ENCODE measurements at places on chromosomes 3 and 15. TPM values are rescaled to one million over a fixed set of nuclear protein-coding genes. Genes with fewer than 3 reads are reported as not detected.
A peak's percentile ranks its signal among the peaks of the same experiment; 100 is the strongest.

DNA sequence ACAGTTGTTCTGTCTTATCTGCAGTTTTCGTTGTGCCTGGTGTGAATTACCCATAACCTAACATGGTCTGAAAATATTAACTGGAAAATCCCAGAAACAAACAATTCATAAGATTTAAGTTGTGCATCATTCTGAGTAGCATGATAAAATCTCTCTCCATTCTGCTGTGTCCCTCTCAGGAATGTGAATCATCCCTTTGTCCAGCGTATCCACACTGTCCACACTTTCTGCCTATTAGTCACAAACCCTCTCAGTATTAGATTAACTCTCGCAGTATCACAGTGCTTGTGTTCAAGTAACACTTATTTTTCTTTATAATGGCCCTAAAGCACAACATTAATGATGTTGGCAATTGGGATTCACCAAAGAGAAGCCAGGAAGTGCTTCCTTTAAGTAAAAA, 203.2 kb downstream of the CGGBP1 start:
- DNase-seq, result no peak

GRCh38 chr15:40270246-40270995, 12.4 kb downstream of the ANKRD63 start:
- DNase-seq, result no peak

GRCh38 chr3:71316066-71316777, 267.3 kb downstream of the FOXP1 start:
- DNase-seq, result no peak

DNA sequence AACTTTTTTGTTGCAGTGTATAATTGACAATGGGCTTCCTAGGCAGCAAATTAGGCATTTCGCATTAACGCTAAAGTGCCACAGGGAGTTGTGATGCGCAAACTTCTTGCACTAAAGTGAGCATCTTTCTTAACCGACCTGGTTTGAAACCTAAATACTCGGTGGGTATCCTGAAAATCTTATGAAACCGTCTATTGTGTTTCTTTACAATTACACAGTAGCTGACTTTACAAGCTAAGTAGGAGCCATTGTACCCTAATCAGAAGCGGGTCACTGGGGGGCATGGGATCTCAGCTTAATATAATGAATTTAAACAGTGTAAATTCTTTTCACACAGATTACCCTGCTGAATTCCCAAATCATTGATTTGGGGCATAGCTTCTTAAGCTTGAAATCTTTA, 328.0 kb downstream of the KCNH8 start:
- no peak for DNase-seq

Gene CYP11A1
- 1.7 TPM for total RNA-seq

GRCh38 chr3:76063811-76064210, 278.5 kb upstream of the ZNF717 start:
- no peak for DNase-seq

- DNase-seq, result peak; percentile 17
Observed at GRCh38 chr3:14512942-14513327, 27.2 kb downstream of the GRIP2 start.

GRCh38 chr3:16897254-16897926, 12.6 kb downstream of the PLCL2 start:
- no peak for DNase-seq

- DNase-seq, result no peak
Observed at GRCh38 chr3:38110314-38111050, 26.4 kb downstream of the ACAA1 start.

- no peak for DNase-seq
Observed at GRCh38 chr3:145087038-145087437, 1073.9 kb downstream of the PLOD2 start.

Gene TRIM42
- not detected for total RNA-seq

- DNase-seq, result no peak
Observed at GRCh38 chr3:189779166-189779565, 148.0 kb downstream of the TP63 start.

- peak; percentile 4 for DNase-seq
Observed at GRCh38 chr3:13710251-13710650, 161.3 kb downstream of the FBLN2 start.

DNA sequence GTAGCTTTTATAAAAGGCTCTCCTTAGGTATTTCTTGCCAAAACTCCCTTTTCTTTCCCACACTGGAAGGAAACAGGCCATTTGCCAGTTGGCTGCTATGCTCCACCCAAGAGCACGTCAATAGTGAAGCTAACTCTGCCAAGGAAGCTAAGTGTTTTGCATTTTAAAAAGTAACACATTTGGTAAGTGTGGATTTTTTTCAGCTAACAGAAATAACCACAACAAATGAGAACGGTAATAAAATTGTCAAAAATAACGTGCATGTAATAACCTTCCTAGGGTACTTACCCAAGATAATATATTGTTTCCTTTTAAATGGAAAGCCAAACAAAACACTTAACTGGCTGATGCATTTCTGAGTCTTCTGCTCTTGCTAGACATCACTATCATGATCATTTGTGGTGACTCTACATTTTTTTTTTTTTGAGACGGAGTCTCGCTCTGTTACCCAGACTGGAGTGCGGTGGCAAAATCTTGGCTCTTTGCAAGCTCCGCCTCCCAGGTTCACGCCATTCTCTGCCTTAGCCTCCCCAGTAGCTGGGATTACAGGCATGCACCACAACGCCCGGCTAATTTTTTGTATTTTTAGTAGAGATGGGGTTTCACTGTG, 4.6 kb downstream of the DPP8 start:
- no peak for DNase-seq

Gene LARP6
- total RNA-seq, result 18.9 TPM

DNA sequence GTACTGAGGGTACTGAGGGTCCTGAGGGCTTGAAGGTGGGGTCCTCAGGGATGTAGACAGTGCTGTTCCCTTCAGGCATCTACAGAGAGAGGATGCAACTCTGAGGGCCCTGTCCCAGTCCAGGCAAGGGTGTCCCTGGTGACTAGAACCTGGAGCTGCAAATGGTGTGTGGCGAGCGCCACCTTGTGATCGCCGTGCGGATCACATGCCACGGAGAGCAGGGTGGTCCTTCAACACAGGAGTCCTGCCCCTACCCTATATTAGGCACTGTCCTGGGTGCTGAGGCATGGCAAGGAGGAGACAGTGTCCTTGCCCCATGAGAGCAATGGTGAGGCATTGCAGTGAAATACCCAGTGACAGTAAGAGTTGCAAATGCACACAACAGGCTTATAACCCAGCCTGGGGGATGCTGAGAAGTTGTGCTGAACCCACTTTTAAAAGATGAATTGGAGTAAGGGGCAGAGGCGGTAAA, 23.6 kb downstream of the RHCG start:
- DNase-seq, result peak; percentile 94

DNA sequence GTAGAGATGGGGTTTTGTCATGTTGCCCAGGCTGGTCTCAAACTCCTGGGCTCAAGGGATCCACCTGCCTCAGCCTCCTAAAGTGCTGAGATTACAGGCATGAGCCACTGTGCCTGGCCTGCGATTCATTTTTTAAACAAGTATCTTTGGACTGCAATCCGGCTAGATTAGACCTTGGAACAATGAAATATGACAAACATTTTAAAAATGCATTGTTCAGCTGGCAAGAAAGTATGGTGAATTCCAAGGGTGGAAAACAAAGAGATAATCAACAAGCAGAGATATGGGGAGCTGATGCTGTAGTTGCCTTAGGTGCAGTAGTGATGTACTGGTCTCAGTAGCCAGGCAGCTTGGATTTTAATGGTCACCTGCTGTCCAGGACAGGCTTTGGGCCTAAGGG, 95.8 kb upstream of the GOLGA8J start:
- DNase-seq, result no peak

DNA sequence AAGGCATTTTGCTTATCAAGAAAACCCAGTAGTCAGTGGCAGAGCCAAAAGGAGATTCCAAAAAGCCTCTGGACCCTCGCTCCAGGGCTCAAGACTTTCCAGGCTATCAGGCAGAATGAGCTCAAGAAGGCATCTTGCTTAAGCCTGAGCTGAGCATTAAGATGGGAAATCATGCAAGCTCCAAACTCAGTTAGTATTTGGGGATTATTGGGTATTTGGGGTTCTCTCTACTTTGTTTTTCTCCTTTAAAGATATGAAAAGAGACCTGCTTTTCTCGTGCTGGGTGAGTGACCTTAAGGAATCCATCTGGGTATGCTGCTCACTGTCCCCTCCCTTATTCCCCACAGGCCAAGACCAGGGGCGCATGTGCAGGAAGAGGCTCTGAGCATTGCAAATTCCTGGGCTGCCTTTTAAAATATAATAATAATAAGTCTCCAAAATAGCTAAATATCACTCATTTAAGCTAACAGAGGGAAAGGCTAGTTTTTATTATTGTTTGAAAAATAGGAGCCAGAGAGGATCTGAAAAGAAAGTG, 75.4 kb upstream of the HACD2 start:
- DNase-seq, result no peak

DNA sequence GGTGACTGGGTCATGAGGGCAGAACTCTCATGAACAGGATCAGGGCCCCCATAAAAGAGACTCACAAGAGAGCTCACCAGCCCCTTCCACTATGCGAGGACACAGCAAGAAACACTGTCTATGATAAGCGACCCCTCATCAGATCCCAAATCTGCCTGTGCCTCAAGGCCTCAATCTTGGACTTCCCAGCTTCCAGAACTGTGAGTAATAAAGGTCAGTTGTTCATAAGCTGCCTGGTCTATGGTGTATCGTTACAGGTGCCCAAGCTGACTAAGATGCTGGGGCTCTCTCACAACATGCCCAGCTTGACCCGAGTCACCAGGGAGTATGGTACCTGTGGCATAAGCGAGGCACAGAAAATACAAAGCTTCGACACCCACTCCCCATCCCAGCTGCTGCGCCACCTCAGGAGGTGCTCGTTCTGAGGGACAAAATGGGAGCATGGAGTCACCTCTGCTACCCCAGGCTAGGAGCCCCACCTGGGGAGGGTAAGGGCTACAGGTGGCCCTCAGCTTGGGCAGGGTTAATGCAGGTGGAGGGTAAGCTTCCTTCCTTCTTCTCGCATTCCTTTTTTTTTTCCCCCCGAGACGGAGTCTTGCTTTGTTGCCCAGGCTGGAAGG, 234.1 kb downstream of the ADAMTS17 start:
- DNase-seq, result no peak

Gene WDR93
- not detected for total RNA-seq

Gene P3H2
- 41.5 TPM for total RNA-seq

- DNase-seq, result no peak
Observed at GRCh38 chr15:70447521-70447920, 315.8 kb downstream of the UACA start.

DNA sequence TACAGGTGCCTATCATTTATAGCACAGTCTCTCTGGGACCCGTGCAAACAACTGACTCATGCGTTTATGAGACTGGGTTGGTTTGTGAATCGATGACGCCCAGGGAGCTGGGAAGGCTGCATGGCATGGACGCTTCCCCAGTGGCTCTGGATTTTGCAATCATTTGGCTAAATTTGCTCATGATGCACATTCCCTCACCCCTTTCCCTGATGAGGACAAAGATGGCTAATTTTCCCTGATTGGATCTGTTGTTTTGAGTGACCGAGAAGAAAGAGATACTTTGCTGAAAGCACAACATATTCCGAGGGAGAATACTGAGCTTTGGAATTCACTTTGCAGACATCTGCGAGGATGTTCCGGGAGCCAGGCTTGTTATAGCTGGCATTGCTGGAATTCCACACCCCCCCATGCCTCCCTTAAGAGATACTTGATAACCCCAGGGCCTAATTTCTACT, 51.1 kb downstream of the CGNL1 start:
- DNase-seq, result peak; percentile 50

Gene SLC12A1
- 0.04 TPM for total RNA-seq

- no peak for DNase-seq
Observed at GRCh38 chr3:117252208-117252607, 542.6 kb downstream of the TUSC7 start.

Gene MITF
- total RNA-seq, result 0.81 TPM

DNA sequence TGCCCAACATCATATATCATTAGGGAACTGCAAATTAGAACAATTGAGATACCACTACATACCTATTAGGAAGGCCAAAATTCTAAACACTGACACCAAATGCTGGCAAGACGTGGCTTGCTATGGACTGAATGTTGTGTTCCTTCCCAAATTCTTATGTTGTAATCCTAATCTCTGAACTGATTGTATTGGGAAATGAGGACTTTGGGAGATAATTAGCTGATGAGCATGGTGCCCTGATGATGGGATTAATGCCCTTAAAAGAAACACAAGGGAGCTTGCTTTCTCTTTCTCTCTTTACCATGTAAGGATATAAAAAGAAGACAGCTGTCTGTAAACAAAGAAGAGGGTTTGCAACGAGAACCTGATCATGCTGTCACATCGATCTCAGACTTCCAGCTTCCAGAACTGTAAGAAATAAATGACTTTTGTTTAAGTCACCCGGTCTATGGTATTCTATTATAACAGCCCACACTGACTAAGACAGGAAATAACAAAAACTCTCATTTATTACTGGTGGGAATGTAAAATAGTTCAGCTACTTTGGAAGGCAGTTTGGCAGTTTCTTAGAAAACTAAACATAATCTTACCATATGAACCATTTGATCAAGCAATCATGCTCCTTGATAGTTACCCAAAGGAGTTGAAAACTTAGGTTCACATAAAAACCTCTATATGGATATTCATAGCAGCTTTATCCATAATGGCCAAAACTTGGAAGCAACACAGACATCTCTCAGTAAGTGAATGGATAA, 458.3 kb upstream of the CBLB start:
- DNase-seq, result no peak

DNA sequence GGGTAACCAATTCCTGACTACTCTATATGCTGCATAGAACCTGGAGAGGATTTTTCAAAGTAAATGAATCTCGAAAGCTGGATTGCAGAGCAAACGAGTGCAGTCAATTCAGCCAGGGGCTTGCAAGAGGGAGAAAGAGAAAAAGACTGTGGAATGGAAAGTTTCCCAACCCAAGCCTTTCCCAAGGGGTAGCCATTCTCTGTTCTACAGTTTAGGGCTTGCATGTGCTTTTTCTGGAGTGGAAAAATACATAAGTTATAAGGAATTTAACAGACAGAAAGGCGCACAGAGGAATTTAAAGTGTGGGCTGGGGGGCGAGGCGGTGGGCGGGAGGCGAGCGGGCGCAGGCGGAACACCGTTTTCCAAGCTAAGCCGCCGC, 511 bp upstream of the RARB start:
- no peak for DNase-seq

Gene POLQ
- total RNA-seq, result 15.4 TPM

Gene WDR72
- total RNA-seq, result 2.9 TPM

DNA sequence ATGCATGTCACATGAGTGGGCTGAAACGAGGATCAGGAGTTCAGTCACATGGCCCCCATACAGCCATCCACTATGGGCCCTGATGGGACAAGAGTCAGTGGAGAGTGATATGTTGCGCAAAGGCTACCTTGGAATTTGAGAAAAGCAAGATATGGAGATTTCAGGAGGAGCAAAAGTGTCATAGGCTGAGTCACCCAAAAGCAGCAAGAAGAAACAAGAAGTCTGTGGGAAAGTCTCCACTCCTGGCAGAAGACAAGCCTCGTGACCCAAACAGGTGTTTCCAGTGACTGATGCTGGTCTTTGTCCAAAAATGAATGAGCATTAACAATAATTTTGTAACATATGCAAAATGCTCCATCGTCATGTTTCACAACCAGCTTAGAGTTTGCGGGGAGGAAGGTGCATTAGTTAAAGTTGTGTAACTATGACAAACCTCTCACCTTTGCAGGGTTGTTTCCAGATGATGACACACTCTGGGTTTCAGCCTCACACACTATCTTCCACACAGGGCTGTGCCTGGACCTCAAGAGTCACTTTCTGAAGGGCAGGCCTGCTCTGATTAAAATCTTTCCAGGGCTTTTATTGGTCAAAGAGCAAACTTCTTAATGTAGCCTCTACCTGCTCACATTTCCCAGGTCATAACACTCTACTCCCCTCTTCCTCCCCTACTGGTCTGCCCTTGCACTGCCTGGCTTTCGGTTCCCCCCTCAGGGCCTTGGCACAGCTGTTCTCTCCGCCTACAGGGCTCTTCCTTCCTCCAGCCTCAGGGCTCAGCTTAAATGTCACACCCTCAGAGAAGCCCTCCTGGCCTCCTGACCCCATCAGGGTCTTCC, 3.9 kb upstream of the DNASE1L3 start:
- DNase-seq, result peak; percentile 47

Data from H9 (cell line).